ENCODE measurements at places on chromosomes 5 and 9. TPM values are rescaled to one million over a fixed set of nuclear protein-coding genes. Genes with fewer than 3 reads are reported as not detected.
A peak's percentile ranks its signal among the peaks of the same experiment; 100 is the strongest.

The ITGA2 gene
- total RNA-seq: 1.3 TPM

The C9orf50 gene
- total RNA-seq: 0.35 TPM

The PTGES gene
- 4.2 TPM for total RNA-seq

- DNase-seq: peak; percentile 51
Measured at GRCh38 chr9:79572608-79573411, 1.0 kb downstream of the TLE4 start.

DNA sequence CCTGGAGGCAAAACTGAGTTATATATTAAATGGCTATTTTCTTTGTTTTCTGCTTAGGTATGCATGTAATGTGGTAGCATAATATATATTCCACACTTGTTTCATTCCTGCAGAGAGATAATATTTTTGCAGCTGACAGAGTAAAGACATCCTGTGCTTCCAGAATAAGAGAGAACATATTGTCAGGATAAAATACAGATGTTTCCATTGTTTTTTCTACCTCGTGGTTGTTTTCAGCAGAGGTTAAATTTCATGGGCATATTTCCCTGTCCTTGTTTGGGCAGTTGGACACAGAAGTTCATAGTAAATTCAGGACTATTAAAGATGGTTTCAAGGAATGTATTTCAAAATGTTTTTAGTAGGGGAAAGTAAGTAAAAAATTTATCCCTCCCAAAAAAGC lies 47.6 kb upstream of the MEGF10 start:
- DNase-seq: no peak

- DNase-seq: no peak
Measured at GRCh38 chr5:107378218-107378899, 292.4 kb downstream of the EFNA5 start.

GRCh38 chr9:30995956-30996738 lies 1388.3 kb upstream of the ACO1 start:
- DNase-seq: no peak

The FSTL4 gene
- total RNA-seq: not detected

DNA sequence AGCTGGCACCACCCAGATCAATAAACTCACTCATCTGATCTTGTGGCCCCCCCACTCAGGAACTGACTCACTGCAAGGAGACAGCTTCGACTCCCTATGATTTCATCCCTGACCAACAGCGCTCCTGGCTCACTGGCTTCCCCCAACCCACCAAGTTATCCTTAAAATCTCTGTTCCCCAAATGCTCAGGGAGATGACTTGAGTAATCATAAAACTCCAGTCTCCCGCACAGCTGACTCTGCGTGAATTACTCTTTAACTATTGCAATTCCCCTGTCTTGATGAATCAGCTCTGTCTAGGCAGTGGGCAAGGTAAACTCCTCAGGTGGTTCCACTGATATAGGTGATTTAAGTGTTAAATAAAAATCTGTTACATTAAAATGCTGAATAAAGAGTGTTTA lies 1.9 kb upstream of the TRIM32 start:
- no peak for DNase-seq

DNA sequence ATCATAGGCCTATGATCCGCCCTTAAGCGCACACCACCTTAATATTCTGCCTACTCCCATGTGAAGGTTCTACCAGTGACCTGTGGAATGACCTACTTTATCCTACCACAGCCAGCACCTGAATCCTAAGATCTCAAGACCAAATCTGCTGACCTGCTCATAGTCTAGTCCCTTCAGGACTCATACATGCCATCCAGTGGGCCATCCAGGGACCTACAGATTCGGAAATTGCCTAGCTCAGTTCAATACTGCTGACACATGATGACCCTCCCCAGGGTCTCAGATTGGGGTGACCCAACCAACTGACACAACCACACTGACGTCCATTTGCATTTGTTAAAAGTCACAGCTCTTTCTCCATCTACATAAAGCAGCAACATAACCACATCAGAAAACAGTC lies 443.8 kb upstream of the ST8SIA4 start:
- no peak for DNase-seq

- peak; percentile 5 for DNase-seq
Measured at GRCh38 chr5:179237770-179238627, 107.3 kb downstream of the ADAMTS2 start.

GRCh38 chr9:116905171-116905588 lies 218.1 kb downstream of the TRIM32 start:
- DNase-seq: no peak

- DNase-seq: no peak
Measured at GRCh38 chr5:96084874-96085506, 123.3 kb upstream of the ELL2 start.

DNA sequence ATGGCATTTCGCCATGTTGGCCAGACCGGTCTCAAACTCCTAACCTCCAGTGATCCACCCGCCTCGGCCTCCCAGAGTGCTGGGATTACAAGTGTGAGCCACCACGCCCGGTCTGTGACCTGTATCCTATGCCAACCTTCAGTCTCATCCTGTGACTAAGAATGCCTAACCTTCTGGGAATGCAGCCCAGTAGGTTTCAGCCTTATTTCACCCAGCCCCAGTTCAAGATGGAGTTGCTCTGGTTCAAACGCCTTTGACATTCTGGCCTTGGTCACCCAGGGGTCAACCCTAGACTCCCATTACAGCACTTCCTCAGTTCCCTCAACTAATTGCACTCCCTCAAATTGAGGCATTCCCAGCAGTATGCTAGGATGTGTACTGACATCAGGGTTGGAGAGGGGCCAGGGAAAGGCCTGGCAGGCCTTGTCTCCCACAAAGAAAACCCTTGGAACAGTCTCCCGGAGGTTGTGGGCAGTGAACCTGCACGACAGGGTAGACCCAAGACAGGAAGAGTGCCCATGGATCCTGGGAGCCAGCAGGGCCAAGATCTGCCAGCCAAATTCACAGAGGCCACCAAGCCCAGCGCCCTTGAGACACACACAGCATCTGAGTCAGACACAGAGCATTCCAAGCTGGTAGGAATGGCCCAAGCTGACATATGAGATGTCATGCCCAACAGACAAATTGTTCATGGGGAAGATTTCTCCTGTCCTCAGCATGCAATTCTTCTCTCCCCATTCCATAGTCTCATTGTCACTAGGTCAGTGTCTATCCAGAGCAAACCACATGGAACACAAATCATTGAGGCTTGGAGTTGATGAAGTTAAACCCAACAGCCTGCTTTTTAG lies 24.9 kb upstream of the SMU1 start:
- DNase-seq: no peak

GRCh38 chr5:2739360-2740050 lies 12.0 kb downstream of the IRX2 start:
- DNase-seq: no peak

The SERF1B gene
- total RNA-seq: 33.4 TPM

DNA sequence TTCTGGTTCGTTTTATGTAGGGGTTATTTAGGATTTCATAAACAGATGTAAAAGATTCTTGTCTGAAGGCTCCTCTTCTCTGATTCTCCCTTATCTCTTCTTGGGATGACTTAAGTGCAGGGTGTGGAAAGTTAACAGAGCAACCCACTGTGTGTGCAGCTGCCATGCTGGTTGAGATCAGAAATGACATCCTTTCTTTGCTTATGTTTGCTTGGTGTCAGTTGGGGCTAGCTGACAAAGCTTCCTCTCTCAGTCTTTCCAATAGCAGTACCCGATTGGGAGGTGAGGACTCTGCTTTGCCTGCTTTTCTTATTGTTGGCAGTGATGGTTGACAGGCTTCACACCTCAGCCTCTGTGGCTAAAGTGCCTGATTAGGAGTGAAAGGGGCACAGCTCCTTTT lies 26.5 kb downstream of the OGN start:
- DNase-seq: no peak

The LRRC14B gene
- not detected for total RNA-seq

DNA sequence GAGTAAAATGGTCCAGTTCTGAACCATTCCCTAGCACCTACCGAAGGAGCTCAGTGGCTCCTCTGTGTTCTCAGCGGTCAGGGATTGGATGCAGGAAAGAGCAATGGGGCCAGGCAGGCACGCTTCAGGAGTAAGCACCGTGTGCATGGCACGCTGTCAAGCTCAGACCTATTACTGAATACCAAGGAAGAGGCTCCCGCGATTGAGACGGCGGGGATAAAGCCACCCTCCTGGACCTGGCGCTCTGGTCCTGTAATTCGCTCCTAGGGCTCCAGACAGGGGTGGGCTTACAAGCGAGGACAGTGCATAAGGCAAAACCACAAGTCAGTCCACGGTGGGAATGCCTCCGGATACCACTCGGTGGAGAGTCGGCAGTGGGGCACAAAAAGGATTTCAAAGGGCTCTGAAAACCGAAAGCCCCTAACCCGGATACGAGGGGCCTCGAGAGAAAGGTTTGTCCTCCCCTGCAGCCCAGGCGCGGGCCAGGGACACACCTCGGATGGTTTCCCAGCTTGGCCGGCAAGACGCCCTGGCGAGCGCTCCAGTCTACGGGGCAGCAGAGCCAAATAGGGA lies 988 bp downstream of the OXCT1 start:
- peak; percentile 77 for DNase-seq

GRCh38 chr5:124203303-124203702 lies 543.1 kb downstream of the ZNF608 start:
- DNase-seq: no peak

The GPR150 gene
- total RNA-seq: not detected

The PCDHB16 gene
- total RNA-seq: 4.4 TPM

GRCh38 chr9:31259824-31260223 lies 1124.6 kb upstream of the ACO1 start:
- no peak for DNase-seq

The GLIPR2 gene
- 65.7 TPM for total RNA-seq

The PTAR1 gene
- total RNA-seq: 71.3 TPM

The EGFLAM gene
- 0.88 TPM for total RNA-seq

GRCh38 chr9:104826079-104826775 lies 62.3 kb downstream of the NIPSNAP3B start:
- no peak for DNase-seq

- no peak for DNase-seq
Measured at GRCh38 chr5:172660974-172661373, 19.9 kb downstream of the NEURL1B start.

DNA sequence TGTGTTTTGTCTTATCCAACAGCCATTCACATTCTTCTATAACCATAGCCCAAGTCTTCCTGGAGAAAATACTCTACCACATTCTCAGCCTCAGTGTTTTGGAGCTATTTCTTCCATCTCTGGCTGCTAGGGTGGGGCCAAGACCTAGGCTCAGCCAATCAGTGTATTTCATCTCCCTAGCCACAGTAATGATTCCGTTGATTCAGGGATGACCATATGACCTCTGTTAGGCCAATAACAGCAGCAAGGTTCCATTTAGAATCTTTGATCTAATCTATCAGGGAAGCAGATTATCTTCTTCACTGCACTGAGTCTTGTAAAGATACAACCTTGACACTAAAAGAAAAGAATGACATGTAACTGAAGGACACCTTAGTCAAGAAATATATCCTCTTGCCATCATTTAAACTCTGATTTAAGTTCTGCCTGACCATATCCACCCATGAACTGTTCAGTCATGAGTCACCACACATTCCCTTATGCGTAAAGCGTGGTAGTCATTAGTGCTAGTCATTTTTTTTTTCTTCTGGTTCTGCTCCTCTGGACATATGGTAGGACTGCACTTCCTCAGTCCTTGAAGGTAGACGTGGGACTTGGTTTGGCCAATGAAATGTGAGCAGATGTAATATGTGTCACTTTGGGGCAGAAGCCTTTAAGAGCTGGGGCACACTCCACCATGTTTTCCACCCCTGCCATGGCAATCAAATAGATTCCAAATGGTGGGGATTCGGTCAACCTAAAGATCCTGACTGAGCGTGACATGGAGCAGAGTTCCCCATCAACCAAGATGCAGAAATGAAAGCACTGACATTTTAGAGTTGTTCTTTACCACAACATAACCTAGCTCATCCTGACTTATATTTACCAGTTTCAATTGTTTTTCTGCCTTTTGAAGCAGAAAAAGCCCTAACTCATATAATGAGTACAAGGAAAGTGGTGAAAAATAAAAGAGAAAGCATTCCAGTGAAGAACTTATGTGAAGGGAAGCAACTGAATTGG lies 12.7 kb upstream of the PRELID2 start:
- no peak for DNase-seq

The PCDHGA5 gene
- 10.9 TPM for total RNA-seq

DNA sequence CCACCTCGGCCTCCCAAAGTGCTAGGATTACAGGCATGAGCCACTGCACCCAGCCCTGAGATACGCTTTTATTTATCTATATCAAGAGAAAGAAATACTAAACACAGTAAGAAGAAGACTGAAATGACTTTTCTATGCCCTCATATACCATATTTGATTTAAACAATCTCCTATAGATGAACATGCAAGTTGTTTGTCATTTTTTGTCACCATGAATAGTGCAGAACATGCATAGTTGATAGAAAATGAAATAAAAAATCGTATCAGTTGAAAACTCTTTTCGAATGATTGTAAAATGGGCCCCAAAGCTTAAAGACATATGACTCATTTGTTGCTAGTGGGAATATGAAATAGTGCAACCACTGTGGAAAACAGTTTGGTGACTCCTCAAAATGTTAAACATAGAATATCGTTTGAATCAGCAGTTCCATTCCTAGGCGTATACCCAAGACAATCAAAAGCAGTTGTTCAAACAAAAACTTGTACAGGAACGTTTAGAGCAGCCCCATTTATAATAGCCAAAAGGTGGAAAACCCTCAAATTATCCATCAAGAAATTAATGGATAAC lies 61.4 kb upstream of the ANKH start:
- DNase-seq: no peak

The ZNF169 gene
- total RNA-seq: 8.4 TPM

- peak; percentile 84 for DNase-seq
Measured at GRCh38 chr9:94936419-94936818, 209.9 kb downstream of the AOPEP start.

The PCDHB13 gene
- 6.2 TPM for total RNA-seq

The TPRN gene
- 5.6 TPM for total RNA-seq

GRCh38 chr5:27208051-27208450 lies 169.7 kb upstream of the CDH9 start:
- no peak for DNase-seq

The TRIM36 gene
- 6.4 TPM for total RNA-seq

DNA sequence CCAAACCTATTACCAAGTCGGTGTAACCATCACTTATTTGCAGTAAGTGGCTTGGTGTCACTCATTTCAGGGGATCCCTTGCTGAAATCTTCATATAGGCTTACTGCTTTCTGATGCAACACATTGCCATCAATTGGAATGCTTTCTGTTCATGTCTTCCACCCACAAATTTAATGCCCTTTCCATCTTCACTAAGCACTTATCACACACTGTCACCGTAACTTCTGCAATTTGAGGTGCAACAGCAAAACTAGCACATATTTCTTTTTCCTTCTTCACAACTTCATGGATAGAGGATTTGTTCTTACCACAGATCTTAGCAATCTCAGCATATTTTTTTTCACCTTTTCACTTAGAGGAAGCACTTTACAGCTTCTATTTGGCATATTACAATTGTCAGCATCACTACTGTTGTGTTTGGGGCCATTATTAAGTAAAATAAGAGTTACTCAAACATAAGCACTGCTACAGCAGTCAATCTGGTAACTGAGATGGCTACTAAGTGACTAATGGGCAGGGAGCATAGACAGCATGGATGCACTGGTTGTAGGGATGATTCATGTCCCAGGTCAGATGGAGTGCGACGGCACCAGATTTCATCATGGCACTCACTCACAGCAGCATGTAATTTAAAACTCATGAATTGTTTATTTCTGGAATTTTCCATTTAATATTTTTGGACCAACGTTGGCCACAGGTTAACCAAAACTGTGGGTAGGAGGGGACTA lies 70.1 kb downstream of the PIP5K1B start:
- DNase-seq: no peak
